ENCODE measurements at places on chromosomes 16 and 17.

DNA sequence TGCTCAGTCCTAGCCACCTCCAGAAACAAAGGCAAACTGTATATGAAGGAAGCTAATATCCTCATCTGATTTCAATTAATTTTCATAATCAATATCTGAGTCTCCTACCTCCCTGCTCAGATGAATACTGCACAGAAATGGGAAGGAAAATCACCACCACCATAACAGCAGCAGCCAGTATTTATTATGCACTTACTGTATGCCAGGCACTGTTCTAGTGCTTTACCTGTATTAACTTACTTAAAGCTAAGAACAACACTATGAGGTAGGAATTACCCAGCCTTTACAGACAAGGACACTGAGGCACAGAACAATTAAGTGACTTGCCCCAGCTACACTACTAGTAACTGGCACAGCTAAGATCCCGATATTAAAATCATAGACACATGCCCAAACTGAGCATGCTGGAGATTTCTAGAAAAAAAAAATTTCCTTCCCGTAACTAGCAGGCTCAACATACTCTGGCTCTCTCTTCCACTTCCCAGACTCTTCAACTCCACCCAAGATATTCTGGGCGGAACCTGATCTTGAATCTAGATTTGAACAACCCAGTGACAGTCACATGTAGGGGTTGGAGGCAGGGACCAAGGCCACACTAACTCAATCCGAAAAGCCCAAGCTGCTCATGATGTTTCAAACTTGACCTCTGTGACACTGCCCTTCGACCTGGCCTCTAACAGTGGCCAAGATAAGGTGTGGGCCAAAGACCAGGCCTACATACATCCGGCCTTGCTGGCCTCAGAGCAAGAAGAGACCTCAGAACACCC, 3.9 kb downstream of the TRIM25 start:
- DNase-seq: no peak

DNA sequence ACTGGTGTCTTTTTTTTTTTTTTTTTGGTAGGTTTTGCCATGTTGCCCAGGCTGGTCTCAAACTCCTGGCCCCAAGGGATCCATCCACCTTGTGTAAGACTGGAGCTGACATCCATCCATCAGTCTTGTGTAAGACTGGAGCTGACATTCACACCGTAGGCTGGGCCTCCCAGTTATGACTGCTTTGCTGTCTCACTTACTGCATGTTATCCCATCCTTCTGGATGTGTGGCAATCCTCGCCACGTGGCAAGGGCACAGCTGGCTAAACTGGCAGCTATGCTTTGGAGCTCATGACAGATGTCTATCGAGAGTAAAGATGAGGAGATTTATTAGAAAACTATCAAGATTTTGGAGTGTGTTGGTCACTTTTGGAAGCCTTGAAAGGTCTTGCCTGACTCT, 115.1 kb downstream of the ABCA8 start:
- DNase-seq: no peak

DNA sequence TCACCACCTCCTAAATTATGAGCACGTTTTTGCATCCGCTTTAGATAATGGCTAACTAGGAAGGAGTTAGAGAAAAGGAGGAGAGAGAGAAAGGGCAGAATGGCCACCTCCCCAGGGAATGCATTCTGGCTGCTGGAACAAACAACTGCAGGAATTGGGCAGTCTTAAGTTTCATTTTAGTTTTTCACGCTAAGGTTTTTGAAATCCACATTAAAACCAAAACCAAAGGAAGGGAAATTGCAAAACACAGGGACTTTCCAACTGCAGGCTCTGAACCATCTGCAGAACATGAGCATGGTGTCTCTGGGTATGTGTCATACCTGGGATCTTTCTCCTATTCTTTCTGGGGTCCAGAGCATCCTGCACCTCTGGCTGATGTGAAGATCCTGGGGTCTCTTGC, 12.1 kb upstream of the CCL8 start:
- DNase-seq: peak; percentile 45

GRCh38 chr17:36544044-36544306, 744 bp upstream of the GGNBP2 start:
- peak; percentile 53 for DNase-seq

DNA sequence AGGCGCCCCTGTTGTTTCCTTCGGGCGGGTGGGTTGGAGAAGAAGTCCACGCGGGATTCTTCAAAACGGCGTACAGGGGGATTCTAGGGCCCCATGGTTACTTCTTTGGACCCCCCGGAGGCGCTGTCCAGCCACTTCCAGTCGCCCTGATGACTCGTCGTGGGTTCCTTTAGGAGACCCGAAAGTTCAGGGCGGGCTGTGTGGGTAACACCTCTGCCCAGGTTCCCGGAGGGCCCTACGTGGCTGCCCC, 716 bp upstream of the HIC1 start:
- no peak for DNase-seq

DNA sequence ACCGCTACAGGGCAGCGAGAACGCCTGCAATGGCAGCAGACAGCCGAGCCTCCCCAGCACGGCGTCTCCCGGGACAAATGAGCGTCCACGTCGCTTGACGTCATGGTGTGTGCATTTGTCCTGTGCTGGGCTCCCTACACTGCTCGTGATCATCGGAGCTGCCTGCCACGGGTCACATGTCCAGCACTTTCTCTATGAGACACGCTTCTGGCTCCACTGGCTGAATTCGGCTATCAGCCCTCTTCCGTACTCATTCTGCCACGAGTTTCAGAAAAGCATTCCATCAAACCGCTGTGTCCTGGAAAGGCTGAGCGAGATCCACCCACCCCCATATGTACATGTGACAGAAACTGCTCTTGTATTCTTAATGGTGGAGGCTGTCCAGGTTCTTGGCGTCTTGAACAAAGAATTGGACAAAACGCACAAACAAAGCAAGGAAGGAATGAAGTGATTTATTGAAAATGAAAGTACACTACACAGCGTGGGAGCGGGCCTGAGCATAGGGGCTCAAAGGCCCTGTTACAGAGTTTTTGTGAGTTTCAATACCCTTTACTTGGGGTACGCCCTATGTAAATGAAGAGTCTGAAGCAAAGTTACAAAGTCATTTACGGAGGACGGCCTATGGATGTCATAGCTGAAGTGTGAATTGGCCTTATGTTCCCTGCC, 28.5 kb upstream of the SHCBP1 start:
- no peak for DNase-seq

GRCh38 chr17:29129731-29130130, 50.5 kb downstream of the MYO18A start:
- DNase-seq: no peak

- DNase-seq: no peak
Measured at GRCh38 chr17:63983320-63983719, 10.6 kb upstream of the SCN4A start.

GRCh38 chr16:30924913-30925631, 1.7 kb downstream of the FBXL19 start:
- DNase-seq: no peak

- no peak for DNase-seq
Measured at GRCh38 chr16:24102209-24102660, 153.9 kb upstream of the CACNG3 start.

DNA sequence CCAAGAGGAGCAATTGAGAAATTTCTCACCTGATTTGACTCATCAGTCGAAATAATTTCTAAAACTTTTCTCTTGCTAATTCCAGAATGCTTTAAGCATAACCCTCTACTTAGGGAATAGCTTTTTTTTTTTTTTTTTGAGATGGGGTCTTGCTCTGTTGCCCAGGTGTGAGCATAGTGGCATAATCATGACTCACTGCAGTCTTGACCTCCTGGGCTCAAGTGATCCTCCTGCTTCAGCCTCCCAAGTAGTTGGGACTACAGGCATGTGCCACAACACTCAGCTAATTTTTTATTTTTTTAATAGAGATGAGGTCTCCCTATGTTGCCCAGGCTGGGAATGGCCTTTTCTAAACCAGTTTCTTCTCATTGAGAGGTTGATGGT, 13.7 kb upstream of the NFATC3 start:
- no peak for DNase-seq

DNA sequence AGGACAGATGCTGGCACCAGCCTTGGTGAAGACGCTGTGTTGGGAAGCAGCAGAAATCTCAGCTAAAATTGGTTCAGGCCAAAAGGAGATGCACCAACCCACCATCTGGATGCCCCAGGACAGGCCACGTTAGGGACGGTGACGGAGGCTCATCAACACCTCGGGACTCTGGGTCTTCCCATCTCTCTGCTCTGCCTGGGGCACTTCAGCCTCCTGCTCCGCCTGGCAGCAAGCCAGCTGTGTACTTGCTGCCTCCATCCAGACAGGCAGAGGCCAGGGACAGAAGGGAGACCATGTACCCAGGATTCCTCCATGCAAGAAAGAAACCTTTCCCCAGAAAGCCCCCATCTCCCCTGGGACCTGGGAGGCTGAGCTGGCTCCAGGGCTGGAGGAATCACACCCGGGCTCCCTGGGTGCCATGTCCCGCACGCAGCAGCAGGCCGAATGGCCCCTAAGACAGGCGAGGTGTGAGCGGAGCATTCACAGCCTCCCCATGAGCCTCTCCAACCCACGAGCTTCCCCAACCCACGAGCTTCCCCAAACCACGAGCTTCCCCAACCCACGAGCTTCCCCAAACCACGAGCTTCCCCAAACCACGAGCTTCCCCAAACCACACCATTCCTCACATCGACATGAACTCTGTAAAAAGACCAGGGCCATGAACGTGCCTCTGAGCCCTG, 274.5 kb downstream of the C16orf95 start:
- DNase-seq: no peak

GRCh38 chr17:74768069-74768762, 7.9 kb downstream of the NAT9 start:
- peak; percentile 87 for DNase-seq

GRCh38 chr17:5672815-5673430, 88.6 kb upstream of the NLRP1 start:
- no peak for DNase-seq

DNA sequence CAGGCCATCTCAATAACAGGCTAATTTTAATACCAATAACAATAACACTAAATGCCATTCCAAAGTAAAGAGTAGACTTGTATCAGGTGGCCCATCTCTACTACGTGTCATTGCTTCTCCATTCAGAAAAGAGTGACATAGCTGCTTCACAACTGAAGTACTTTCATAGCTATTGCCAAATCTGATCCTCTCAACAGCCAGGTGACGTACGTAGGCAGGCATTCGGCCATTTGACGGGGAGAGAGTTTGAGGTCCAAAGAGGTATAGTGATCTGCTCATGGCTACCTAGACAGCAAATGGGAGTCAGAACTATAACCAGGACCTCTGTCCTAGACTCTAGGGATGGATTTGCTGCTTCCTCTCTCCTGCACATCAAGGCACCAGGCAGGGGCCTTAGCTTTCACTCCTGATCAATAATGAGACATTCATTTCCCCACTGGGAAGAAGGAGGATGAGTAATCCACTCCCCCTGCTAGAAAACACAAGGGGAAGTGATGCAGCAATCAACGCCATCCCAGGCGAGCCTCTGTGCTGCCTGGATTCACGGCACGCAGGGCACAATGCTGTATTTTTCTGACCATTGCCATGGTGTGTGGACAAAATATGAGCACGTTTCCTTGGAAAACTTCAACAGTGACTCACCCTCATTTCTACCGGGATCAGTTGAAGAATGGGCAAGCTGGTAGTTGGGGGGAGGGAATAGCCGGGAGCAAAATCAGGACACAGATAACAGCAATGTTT, 80.9 kb downstream of the SPACA3 start:
- no peak for DNase-seq

DNA sequence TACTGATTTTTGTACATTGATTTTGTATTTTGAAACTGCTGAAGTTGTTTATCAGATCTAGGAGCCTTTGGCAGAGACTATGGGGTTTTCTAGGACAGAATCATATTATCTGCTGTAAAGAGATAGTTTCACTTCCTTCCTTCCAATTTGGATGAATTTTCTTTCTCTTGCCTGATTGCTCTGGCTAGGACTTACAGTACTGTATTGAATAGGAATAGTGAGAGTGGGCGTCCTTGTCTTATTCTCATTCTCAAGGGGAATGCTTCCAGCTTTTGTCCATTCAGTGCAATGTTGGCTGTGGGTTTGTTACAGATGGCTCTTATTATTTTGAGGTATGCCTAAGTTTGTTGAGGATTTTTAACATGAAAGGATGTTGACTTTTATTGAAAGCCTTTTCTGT, 290.1 kb downstream of the MAP2K4 start:
- no peak for DNase-seq

GRCh38 chr16:66469291-66469946, 42.3 kb downstream of the BEAN1 start:
- no peak for DNase-seq

DNA sequence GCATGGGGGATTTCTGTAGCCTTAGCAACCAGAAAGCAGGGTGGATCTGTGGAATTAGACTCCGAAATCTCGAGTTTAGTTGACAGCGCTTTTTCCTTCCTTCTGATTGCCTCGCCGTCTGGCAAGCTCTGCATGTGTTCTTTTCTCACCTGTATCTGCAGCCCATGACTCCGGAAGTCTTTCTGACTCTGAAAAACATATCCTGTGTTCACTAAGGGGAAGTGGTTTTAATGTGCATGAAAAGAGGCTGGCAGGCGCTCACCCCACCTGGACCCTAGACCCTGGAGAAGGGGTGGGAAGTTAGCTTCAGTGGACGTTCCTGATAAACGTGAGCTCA, 158.5 kb downstream of the RPTOR start:
- DNase-seq: no peak

DNA sequence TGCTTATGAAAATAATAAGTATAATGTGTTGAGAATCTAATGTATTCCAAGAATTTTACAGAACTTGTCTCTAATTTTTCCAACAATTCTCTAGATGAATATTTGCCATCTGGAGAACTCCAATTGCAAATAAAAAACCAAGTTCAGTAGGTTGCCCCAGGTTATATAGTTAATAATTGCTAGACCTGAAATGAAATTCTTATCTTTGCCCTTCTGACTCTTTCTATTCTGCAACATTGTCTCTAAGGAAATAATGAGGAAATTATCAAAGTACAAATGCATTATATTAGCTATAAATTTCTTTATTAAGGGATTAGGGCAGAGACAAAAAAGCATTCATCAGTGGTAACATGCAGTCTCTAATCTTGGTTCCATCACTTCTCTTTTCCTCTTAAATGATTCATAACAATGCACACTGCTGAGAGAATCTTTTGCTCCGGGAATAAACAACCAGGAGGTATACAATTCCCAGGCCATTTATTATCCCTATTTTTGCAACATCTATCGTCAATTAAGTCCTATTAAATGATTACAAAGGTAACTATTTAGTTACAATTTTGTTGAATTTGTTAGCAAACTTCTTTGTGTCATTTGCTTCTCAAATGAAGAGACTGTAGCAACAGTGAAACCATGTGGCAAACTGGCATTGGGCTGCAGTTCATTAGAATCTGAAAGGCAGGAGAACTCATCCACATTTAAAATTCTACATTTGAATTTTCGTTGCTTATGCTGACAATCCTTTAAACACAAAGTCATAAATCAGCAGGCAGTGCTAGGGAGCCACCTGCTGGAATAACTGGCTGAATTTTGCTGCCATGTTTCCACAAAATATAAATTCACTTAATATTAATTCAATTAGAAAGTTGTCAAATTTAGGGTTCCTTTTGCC, 349.6 kb downstream of the KIF2B start:
- DNase-seq: peak; percentile 2
